ENCODE measurements at places on chromosomes 7 and 10.

- no peaks in the 10 kb centered on the region for H3K27me3 ChIP-seq
- no peaks in the 10 kb centered on the region for H3K4me1 ChIP-seq
- peaks cover 8% of the 10 kb centered on the region for H3K36me3 ChIP-seq
- DNase-seq, result no peak
- H3K4me3 ChIP-seq, result no peak overlapping the region
Observed at GRCh38 chr7:94602181-94602580, 53.8 kb downstream of the SGCE start.

- no peaks in the 10 kb centered on the region for H3K27me3 ChIP-seq
- H3K4me1 ChIP-seq, result no peaks in the 10 kb centered on the region
- H3K36me3 ChIP-seq, result no peaks in the 10 kb centered on the region
- no peak overlapping the region for H3K27ac ChIP-seq
- H3K4me3 ChIP-seq, result no peak overlapping the region
- no peak for DNase-seq
Observed at GRCh38 chr10:113450906-113451305, 101.9 kb upstream of the HABP2 start.

DNA sequence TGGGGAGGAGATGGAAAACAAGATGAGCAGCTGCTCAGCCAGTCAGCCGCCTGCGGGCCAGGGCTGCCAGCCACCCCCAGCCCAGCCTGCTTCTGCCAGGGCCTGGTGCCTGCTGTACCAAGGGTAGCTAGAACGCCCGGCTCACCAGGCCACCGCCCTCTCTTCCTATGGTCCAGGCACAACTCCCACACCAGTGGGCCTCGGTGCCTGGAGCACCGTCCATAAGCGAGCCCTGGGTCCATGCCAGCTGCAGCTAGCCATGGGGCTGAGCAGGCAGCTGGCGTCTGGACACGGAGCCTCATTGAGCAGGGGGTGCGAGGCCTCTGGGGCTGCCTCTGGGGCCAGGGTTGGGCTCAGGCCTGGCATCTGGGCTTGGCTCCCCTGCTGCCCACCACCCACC lies 8.5 kb upstream of the RABGEF1 start:
- no peak for DNase-seq
- no peak overlapping the region for H3K4me3 ChIP-seq
- peaks cover 8% of the 10 kb centered on the region for H3K36me3 ChIP-seq
- H3K27me3 ChIP-seq, result no peaks in the 10 kb centered on the region
- no peak overlapping the region for H3K27ac ChIP-seq

GRCh38 chr7:157466867-157467261 lies 130.1 kb downstream of the DNAJB6 start:
- no peaks in the 10 kb centered on the region for H3K27me3 ChIP-seq
- H3K27ac ChIP-seq, result no peak overlapping the region
- no peak for DNase-seq
- no peaks in the 10 kb centered on the region for H3K4me1 ChIP-seq
- H3K36me3 ChIP-seq, result no peaks in the 10 kb centered on the region

DNA sequence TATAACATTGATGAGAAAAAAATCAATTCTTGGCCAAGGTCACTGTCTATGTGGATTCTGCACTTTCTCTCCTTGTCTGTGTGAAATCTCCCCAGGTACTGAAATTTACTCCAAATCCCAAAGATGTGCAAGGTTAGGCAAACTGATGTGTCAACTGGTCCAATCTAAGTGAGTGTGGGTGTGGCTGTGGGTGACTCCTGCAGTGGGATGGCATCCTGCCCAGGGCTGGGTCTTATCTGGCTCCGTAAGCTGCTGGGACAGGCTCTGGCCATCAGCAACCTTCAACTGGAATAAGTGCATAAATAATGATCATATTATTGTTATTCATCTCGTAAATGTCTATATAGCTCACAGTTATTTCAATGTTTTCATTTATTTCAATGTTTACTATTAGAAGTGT lies 79.3 kb downstream of the JCAD start:
- peak overlapping the region; percentile 84 for H3K27ac ChIP-seq
- no peaks in the 10 kb centered on the region for H3K36me3 ChIP-seq
- no peaks in the 10 kb centered on the region for H3K27me3 ChIP-seq
- DNase-seq, result no peak
- H3K4me1 ChIP-seq, result peaks cover 10% of the 10 kb centered on the region

DNA sequence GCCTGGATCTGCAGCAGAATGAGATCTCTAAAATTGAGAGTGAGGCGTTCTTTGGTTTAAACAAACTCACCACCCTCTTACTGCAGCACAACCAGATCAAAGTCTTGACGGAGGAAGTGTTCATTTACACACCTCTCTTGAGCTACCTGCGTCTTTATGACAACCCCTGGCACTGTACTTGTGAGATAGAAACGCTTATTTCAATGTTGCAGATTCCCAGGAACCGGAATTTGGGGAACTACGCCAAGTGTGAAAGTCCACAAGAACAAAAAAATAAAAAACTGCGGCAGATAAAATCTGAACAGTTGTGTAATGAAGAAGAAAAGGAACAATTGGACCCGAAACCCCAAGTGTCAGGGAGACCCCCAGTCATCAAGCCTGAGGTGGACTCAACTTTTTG lies 21.4 kb downstream of the LRRC17 start:
- DNase-seq, result no peak
- H3K27me3 ChIP-seq, result no peaks in the 10 kb centered on the region

DNA sequence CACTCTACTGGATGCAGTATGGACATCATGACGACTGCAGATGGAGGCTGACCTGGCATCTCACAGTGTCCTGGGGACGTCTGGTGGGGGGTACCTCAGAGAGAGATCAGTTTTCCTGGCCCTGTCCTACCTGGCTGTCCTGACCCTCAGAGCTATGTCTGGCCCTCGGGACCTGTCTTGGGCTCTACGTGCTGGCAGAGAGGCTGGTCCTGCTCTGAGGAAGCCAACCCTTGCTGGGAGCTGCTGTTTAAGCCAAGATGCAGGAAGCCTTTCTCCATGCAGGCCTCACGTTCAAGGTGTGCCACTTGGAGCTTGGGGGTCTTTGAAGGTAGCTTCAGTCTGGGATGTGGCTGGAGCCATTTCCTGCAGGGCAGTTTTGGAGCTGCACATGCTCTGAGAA lies 42.1 kb upstream of the CXCL12 start:
- H3K36me3 ChIP-seq, result no peaks in the 10 kb centered on the region
- H3K4me1 ChIP-seq, result no peaks in the 10 kb centered on the region
- no peak overlapping the region for H3K27ac ChIP-seq

GRCh38 chr7:104153287-104153686 lies 54.5 kb downstream of the ORC5 start:
- H3K27me3 ChIP-seq, result no peaks in the 10 kb centered on the region
- H3K27ac ChIP-seq, result no peak overlapping the region
- no peaks in the 10 kb centered on the region for H3K36me3 ChIP-seq
- no peak overlapping the region for H3K4me3 ChIP-seq
- no peak for DNase-seq
- no peaks in the 10 kb centered on the region for H3K4me1 ChIP-seq

DNA sequence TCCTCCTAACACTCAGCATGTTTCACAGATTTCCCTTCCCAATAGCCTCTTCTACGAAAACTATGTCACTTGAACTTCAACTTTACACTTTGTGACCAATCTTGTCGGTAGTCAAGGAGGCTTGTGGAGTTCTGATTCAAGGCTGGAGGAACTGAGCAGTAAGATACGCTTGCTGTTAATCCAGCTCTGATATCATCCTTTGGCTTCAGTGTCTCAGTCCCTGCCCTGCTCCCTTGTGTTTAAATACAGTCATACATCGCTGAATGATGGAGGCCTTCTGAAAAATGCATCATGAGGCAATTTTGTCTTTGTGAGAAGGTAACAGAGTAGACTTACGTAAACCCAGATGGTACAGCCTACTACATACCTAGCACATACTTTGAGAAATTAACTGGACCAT lies 173.6 kb downstream of the RNF133 start:
- H3K36me3 ChIP-seq, result no peaks in the 10 kb centered on the region
- H3K27ac ChIP-seq, result no peak overlapping the region

- no peak overlapping the region for H3K4me3 ChIP-seq
- no peaks in the 10 kb centered on the region for H3K4me1 ChIP-seq
- H3K27me3 ChIP-seq, result no peaks in the 10 kb centered on the region
- H3K27ac ChIP-seq, result no peak overlapping the region
Observed at GRCh38 chr7:78472519-78472918, 673.9 kb downstream of the PHTF2 start.

GRCh38 chr7:28509251-28510025 lies 97.1 kb downstream of the CREB5 start:
- H3K27me3 ChIP-seq, result no peaks in the 10 kb centered on the region
- H3K4me1 ChIP-seq, result no peaks in the 10 kb centered on the region
- no peak overlapping the region for H3K4me3 ChIP-seq
- no peak overlapping the region for H3K27ac ChIP-seq
- H3K36me3 ChIP-seq, result no peaks in the 10 kb centered on the region

GRCh38 chr10:99536338-99537085 lies 3.8 kb downstream of the NKX2-3 start:
- H3K4me3 ChIP-seq, result peak overlapping the region; percentile 33
- H3K27ac ChIP-seq, result no peak overlapping the region
- H3K27me3 ChIP-seq, result peaks cover 8% of the 10 kb centered on the region
- no peak for DNase-seq
- H3K36me3 ChIP-seq, result no peaks in the 10 kb centered on the region

DNA sequence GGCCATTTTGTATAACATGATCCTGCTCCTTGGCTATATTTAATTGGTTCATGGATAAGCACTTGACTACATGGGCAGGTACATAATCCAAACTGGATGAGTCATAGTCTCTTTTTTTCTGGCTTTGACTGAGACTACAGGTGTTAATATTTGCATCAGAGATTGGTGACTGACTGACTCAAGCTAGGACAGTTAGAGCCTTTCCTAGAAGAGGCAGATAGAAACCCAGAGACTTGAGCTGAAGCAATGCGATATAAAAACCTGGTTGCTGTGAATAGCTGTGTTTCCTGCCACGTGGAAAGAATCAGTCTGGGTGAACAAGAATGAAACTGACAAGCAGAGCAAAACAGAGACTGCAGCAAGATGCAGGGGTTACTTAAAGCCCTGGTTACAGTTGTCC lies 81.0 kb downstream of the SAMD9 start:
- H3K27me3 ChIP-seq, result no peaks in the 10 kb centered on the region
- no peaks in the 10 kb centered on the region for H3K4me1 ChIP-seq
- H3K4me3 ChIP-seq, result no peak overlapping the region
- H3K36me3 ChIP-seq, result no peaks in the 10 kb centered on the region

GRCh38 chr7:118186501-118186900 lies 2.5 kb downstream of the LSM8 start:
- no peak overlapping the region for H3K4me3 ChIP-seq
- no peak for DNase-seq

GRCh38 chr7:52233248-52233647 lies 802.2 kb upstream of the POM121L12 start:
- H3K36me3 ChIP-seq, result no peaks in the 10 kb centered on the region
- no peak overlapping the region for H3K4me3 ChIP-seq
- DNase-seq, result no peak
- H3K27me3 ChIP-seq, result no peaks in the 10 kb centered on the region

GRCh38 chr7:43612128-43612527 lies 29.2 kb downstream of the STK17A start:
- H3K27ac ChIP-seq, result peak overlapping the region; percentile 75
- H3K4me3 ChIP-seq, result peak overlapping the region; percentile 24
- peaks cover 14% of the 10 kb centered on the region for H3K36me3 ChIP-seq
- no peak for DNase-seq
- H3K27me3 ChIP-seq, result no peaks in the 10 kb centered on the region

DNA sequence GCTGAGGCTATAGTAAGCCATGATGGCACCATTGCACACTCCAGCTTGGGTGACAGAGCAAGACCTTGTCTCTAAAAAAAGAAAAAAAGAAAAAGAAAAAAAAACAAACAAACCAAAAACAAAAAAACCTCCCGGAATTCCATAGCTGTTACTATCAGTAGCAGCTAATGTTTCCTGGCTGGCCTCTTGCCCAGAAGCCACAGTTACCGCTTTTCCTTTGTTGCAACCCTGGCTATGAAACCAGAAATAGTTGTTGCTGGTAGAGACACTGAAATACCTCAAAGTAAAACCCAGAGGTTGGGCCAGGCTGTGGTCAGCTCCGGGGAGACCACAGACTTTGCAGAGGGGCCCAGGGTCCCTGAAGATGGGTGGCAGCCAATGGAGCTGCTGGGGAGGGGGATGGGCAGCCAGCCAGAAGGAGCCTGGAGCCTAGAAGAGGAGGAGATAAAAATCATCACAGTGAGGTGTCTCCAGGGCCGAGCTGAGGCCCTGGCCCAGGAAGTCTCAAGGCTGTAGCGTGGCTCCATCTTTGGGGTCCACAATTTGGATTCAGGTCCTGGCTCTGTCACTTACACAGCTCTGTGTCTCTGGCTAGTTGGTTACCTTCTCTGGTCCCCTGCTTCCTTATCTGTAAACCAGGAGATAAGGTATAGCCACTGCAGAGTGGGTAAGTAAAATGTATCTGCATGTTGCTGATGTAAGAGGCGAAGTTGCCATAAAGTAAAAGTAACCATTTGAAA lies 3.4 kb upstream of the CHST12 start:
- H3K36me3 ChIP-seq, result no peaks in the 10 kb centered on the region
- no peak overlapping the region for H3K4me3 ChIP-seq
- peaks cover 10% of the 10 kb centered on the region for H3K4me1 ChIP-seq
- H3K27ac ChIP-seq, result peak overlapping the region; percentile 82

DNA sequence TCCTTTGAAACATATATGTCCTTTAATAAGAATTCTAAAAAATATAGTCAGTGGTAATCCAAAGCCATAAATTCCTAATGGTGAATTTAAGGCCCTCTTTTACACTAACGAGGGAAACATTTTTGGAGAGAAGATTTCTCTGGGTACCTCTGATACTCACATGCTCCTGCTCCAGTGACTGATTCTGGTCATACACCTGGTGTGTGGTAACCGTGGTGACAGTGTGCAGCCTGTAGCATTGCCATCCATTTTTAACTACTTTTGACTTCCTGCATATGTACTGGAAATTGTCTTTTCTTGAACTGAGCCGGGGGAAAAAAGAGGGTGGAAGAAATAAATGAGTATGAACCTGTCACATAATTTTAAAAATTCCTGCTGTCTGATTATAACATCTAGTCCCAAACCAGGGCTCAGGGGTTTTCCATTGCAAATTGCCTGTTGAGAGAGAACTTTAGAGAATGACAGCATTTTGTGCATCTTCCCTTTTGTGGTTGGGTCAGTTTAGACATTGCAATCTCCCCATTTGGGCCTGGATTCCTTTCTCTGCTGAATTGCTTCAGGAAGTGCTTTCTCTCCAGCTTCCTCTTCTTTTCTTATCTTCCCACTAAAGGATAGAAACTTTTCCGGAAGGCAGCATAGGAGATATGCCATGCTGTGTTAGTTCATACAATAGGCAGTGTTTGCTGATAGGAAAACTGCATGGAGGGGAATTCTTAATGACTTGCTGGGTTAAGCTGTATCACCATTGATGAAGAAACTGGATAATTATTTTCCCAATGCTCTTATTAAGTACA lies 125.5 kb downstream of the GRM3 start:
- H3K4me3 ChIP-seq, result no peak overlapping the region
- H3K4me1 ChIP-seq, result no peaks in the 10 kb centered on the region
- no peaks in the 10 kb centered on the region for H3K36me3 ChIP-seq
- H3K27me3 ChIP-seq, result no peaks in the 10 kb centered on the region

GRCh38 chr7:400901-401485 lies 111.0 kb downstream of the FOXL3 start:
- H3K36me3 ChIP-seq, result no peaks in the 10 kb centered on the region
- no peak for DNase-seq
- no peak overlapping the region for H3K4me3 ChIP-seq
- no peaks in the 10 kb centered on the region for H3K4me1 ChIP-seq
- H3K27me3 ChIP-seq, result no peaks in the 10 kb centered on the region
- no peak overlapping the region for H3K27ac ChIP-seq

Measured in ascending aorta (tissue), 2 donors.